ENCODE measurements at places on chromosomes 6 and 20. TPM values are rescaled to one million over a fixed set of nuclear protein-coding genes. Genes with fewer than 3 reads are reported as not detected.

The MAS1 gene
- not detected for total RNA-seq

The TFAP2D gene
- not detected for total RNA-seq

The TRIM40 gene
- total RNA-seq, result not detected

The SDC4 gene
- 42.4 TPM for total RNA-seq

The CDC40 gene
- 18.5 TPM for total RNA-seq

The RNF182 gene
- total RNA-seq, result 10.6 TPM

The MOG gene
- not detected for total RNA-seq

DNA sequence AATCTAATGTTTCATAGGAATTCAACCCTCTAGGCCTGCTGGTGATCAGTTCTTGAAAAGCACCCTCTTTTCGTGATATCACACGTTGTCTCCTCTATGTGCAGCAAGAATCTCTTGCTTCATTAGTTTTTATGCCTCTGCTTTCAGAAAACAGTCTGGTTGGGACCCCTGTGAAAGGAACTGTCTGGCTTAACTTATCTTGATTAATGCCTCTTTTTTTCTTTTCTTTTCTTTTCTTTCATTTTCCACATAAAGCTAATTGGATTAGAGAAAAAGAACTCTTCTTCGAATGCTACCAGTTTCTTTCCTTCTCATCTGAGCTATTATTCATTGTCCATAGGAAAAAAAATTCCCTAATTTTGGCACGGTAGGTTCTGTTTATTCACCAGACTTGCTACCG lies 21.3 kb downstream of the ZNF311 start:
- no peak for DNase-seq

GRCh38 chr6:89328976-89329375 lies 13.9 kb upstream of the GABRR2 start:
- no peak for DNase-seq

GRCh38 chr6:169830876-169831275 lies 79.5 kb downstream of the ERMARD start:
- no peak for DNase-seq

DNA sequence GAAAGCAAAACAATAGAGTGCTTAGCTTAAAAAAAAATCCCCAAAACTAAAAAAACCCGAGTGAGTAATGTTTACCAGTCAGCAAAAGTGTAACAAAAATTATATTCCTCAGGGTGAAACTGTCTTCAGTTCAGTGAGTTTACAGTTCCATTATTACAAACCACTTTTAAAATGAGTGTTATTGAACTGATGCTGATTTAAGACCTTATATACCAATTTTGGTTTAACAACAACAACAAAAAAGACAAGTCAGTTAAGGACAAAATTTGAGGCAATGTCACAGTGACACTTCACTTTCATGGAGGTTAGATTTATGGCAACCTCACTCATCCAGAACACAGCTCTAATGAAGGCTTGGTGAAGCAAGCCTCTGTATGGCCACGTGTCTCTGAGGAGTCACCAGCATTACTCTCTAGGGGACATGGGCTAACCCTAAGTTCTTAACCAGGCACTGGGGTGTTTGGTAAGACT lies 630.8 kb downstream of the PHF3 start:
- DNase-seq, result peak; percentile 2

DNA sequence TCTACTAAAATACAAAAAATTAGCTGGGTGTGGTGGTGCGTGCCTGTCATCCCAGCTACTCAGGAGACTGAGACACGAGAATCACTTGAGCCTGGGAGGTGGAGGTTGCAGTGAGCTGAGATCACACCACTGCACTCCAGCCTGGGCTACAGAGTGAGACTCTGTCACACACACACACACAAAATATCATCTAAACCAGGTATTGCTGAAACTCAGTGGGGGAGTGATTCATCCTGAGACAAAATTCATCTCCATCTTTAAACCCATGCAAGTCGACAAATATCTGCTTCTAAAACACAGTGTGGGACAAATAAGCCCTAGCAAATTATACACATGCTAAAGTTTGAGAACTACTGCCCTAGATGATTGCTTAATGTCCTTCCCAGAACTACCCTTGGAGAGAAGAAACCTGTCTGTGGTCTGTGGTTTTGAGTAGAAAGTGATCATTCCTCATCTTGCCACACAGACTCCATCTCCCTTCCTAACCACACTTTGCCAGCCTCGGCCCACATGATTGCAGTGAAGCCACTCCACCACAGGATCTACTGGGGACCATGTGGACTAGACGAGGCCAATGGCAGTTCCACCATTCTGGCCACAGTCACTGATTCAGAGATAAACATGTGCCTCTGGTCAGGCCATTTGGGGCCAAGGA lies 130.3 kb downstream of the OPRM1 start:
- DNase-seq, result no peak

DNA sequence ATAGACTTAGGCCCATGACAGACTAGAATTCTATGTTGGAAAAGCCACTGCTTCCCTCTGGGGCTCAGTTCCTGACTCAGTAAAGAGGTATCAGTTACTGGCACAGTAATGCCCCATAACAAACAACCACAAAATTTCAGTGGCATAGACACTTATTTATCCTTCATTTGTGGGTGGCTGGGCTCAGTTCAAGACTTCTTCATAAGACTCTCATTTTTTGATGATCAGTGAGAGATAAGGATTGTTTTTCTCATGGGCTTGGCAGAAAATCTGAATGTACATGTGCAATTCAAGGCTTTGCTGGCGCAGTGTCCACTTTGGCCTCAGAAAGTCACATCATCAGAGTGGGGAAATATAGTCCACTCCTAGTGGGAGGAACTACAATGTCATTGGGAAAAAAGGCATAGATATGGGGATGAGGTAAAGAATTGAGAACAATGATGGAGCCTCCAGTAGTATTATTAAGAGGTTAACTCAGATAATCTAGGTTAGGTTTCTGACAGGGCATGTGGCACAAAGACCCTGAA lies 384.6 kb upstream of the FLRT3 start:
- DNase-seq, result no peak

GRCh38 chr6:36142971-36143838 lies 12.9 kb downstream of the MAPK13 start:
- no peak for DNase-seq

- DNase-seq, result peak; percentile 59
These were observed 13.7 kb upstream of the UBE2V1 start for GRCh38 chr20:50126662-50127061.

- no peak for DNase-seq
These were observed 113.8 kb downstream of the MAP3K4 start for GRCh38 chr6:161105408-161105807.

DNA sequence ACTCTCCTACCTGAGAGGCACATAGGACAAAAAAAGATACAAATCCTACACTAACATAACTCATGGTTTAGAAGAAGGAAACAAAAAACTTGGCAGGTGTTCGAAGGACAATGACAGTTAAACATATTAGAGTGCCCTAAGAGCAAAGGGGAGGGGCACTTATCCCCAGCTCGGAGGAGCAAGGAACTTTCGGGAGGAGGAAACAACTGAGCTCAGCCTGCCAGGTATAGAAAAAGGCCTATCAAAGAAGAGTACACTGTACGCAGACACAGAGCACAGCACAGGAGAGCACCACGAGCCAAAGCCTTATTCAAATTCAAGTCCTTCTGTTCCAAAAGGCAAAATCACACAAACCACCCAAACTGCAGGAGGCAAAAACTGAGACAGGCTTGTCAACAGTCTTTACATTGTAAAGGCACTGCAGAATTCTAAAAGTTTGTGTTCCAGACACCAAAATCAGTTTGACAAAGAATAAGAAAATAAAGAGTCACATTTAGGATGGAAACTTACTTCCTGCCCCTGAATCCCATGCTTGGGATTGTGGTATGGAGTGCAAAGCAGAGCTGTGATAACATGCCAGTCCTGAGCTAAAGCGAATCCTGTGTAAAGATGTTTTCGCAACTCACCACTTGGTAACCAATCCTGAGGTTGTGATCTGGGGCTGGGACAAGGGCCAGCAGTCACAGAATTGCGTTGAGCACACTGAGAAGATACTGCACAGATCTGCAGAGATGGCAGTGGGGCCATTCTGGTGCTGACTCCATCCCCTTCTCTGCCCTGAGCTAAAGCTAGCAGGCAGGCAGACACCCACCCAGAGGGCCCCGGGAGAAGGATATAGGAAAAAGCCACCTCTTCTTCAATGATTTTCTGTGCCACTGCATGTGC lies 108.6 kb downstream of the CHD6 start:
- DNase-seq, result no peak

DNA sequence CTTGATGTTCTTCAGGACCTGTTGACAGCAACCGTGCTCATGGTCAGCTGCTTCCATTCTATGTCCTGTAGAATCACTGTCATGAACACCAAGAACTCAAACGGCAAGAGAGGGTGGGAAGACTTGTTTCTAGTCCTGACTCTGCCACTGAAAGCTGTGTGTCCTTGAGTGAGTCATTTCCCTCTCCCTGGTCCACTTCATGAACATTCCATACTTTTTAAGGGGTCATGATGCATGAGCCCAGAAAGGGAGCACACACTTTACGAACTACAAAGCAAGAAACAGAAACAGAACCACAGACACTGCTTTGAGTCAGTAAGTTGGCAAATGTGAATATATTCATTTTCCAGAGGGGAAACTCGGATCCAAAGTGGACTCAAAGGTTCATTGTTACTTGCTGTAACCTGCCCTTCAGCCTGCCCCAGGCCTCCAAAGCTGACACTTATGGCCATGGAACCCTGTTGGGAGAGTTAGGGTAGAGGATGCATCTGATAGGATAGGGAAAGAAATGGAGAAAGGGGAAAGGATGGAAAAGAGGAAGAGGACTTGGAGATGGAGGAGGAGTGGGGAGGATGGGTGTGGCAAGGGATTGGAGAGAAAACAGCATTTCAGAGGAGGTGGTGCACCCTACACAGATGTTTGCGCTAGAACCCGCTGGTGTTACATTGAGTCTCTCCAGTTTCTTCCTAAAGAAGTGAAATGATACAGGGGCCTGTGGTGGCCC lies 129.8 kb downstream of the FOXO3 start:
- no peak for DNase-seq

DNA sequence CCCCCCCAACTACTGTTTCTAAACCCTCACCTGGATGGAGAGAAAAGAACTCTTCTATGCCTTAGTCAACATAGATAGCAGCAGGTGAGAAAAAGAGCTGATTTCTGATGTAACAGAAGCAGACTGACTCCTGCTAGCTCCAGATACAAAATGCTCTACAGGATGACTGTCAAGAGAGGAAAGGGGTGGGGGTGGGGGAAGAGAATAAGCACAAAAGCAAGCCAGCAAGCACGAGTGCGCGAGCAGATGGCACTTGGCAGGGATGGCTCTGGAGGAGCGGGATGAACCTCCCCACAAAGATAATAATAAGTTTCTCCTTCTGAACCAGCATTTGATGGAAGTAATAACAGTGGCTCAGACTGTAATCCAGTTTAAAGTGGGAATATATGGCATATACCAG lies 45.6 kb upstream of the SPDEF start:
- DNase-seq, result no peak

- DNase-seq, result peak; percentile 31
These were observed 33.9 kb upstream of the STXBP5 start for GRCh38 chr6:147170269-147170668.

DNA sequence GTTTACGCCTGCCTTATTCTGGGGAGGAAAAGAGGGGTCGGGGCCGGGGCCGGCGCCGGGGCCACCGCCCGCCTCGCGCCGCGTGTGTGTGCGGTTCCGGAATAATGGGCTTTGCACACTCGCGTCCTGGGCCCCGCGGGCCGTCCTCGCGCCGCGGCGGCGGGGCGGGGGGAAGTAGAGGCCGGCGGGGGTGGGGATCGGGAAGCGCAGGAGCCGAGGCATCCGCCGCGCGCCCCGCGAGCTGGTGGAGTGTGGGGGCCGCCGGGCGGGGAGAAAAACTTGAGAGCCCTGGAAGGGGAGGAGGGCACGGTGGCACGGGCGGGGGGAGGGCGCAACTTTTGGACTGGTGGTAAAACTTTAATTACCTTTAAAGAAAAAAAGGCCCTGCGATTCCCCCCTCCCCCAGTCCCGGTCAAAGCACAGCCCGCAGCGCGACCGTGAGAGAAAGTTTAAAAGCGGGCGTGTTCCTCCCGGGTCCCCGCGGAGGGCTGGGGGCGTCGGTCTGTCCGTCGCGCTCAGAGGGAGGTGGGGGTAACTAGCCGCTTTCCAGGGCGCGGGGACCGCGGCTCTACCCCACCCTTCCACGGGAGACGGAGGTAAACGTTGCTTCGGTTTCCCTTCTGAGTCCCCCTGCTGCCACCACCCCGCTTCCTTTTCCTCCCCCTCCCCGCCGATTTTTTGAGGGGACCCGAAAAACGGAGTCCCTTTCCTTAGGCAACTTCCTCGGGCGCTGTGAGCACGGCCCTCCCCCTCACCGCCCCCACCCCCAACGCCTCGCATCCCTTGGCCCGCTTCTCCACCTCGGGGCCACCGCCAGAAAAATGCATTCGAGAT lies 1.9 kb downstream of the L3MBTL3 start:
- no peak for DNase-seq

DNA sequence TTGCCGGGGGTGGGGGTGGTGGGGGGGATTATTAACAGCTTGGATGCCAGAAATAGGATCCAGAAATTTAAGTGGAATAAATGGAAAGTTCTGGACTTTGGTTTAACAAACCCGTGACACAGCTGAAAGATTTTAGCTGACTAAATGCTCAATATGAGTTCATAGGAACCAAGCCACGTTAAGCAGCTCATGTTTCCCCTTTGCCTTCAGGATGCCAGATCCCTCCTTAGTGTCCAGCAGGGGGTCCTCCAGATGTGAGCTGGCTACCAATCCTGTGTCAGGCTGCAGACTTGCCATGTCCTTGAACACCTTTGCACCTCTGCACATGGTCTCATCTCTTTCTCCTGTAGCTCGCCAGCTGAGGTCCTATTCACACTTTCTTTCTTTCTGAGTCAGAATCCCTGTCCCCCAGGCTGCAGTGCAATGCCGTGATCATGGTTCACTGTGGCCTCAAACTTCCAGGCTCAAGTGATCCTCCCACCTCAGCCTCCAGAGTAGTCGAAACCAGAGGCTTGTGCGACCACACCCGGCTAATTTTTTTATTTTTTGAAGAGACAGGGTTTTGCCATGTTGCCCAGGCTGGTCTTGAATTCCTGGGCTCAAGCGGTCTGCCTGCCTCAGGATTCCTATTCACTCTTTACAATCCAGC lies 133.3 kb upstream of the ARMC2 start:
- DNase-seq, result no peak

- peak; percentile 70 for DNase-seq
These were observed 200.6 kb downstream of the GMPR start for GRCh38 chr6:16438718-16439591.

DNA sequence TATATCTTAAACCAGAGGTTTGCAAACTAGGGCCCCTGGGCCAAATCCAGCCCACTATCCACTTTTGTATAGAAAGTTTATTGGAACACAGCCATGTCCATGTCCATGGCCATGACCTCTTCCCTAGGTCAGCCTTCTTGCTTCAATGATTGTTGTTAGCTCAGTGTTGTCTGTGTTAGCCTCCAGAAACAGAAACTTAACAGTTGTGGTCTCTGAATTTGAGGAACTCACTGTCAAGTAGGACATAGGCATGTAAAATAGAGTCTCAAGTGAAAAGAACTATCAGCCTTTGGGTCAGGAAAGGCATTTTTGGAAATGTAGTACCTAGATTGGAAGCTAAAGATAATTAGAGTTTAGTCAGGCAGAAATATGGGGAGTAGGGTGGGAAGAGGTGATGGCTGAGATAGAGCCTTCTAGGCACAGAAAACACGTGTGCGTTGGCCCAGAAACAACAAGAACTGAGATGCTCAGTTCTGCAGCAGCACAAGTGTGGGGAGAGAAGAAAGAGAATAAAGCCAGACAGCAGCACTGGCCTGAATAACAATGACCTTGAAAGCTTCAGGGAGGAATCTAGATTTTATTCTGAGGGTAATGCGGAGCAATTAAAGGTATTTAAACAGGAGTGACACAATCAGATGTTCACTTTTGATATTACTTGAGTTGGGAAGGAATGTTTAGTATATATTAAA lies 87.0 kb upstream of the OLIG3 start:
- DNase-seq, result no peak

GRCh38 chr6:2168480-2168879 lies 76.9 kb downstream of the GMDS start:
- DNase-seq, result no peak

Data from A172 (cell line).